ENCODE measurements at places on chromosomes 12 and 14. TPM values are rescaled to one million over a fixed set of nuclear protein-coding genes. Genes with fewer than 3 reads are reported as not detected.

Gene SLC17A8
- total RNA-seq: 2.6 TPM

Gene KLRF2
- not detected for total RNA-seq

Gene SLC16A7
- total RNA-seq: 10.8 TPM

Gene DEPDC4
- total RNA-seq: 1.1 TPM

Gene TMPRSS12
- total RNA-seq: not detected

Gene GLT1D1
- total RNA-seq: 0.73 TPM

Gene ZCRB1
- total RNA-seq: 31.4 TPM

Gene IQSEC3
- 2.3 TPM for total RNA-seq

Gene RFX4
- not detected for total RNA-seq

Gene IL26
- total RNA-seq: not detected

Gene SLCO1C1
- total RNA-seq: 2.1 TPM

Gene DLGAP5
- total RNA-seq: 2.0 TPM

Gene RILPL1
- 2.5 TPM for total RNA-seq

Gene MYH6
- total RNA-seq: 1.4 TPM

Gene FOXN4
- 0.25 TPM for total RNA-seq

Gene LMBR1L
- 77.4 TPM for total RNA-seq

Gene SRRM4
- 0.32 TPM for total RNA-seq

Gene DDN
- total RNA-seq: not detected

Gene GYS2
- total RNA-seq: not detected

Gene GLI1
- total RNA-seq: 1.9 TPM

Gene PPTC7
- 32.2 TPM for total RNA-seq

Gene KITLG
- 28.5 TPM for total RNA-seq

Gene LEMD3
- total RNA-seq: 32.2 TPM

Gene SERPINA4
- total RNA-seq: not detected

Gene C12orf54
- total RNA-seq: not detected

Gene GLIPR1
- total RNA-seq: 10.1 TPM

Gene EML1
- total RNA-seq: 82.5 TPM

Gene SERPINA12
- total RNA-seq: not detected

Gene RNF212B
- not detected for total RNA-seq

Gene FOXM1
- total RNA-seq: 7.7 TPM

Gene ZBTB25
- 6.1 TPM for total RNA-seq

Gene PLEKHD1
- total RNA-seq: not detected

Gene GSC
- not detected for total RNA-seq

Gene KRT2
- not detected for total RNA-seq

Measured in mucosa of descending colon (tissue), 3 donors.